Stimulated activated CD4-positive, alpha-beta T cell treated with anti-CD3 and anti-CD28 coated beads, TNF-alpha, amount 100 ng/mL, for 4 hours (primary cell): ENCODE measurements at places on chromosomes 7 and 10.

DNA sequence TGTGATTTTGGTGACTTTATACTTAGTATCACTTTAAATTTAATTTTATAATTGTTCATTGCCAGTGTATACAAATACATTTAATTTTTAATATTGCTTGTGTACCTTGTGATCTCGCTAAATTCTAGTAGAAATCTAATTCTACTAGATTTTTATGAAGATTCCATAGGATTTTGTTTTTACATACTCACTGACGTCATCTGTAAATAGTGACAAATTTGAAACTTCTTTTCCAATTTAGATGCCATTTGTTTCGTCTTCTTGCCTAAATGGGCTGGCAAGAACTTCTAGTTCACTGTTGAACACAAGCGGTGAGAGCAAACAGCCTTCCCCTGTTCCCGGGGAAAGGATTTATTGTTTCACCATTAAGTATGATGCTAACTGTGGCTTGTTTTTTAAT is 17.3 kb upstream of the PNLIPRP3 start:
- DNase-seq: no peak

GRCh38 chr7:20158684-20159083 is 58.5 kb downstream of the MACC1 start:
- no peak for DNase-seq

GRCh38 chr10:7159928-7160327 is 250.9 kb downstream of the SFMBT2 start:
- no peak for DNase-seq

GRCh38 chr7:28806841-28807240 is 151.3 kb downstream of the TRIL start:
- DNase-seq: no peak

DNA sequence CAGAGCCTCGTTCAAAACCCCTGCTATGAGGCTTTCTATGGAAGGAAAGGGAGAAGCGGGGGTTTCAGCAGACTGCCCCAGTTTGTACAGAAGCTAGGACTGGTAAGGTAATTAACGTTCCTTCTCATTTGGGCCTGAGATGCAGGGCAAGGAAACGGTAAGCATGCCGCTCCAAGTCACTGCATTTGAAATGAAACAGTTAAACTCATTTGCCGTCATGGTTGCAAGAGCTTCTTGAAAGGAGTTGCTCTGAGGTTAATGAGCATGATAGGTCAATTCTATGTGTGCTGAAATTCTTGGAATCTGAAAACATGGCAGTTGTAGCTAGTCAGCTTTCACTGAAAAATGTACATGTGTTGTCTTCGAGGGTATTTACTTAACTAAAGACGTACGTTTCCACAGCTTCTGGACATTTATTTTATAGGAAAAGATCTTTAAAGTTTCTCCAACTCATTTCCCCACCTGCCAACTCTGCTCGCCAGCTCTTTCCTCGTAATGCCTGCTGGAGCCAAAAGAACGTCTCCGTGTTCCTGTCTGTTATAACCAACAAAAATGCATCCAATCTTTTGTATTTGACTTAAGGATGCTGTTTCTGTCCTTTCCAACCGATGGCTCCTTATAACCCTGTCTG is 73.3 kb downstream of the ADAM12 start:
- no peak for DNase-seq

- no peak for DNase-seq
Observed at GRCh38 chr7:18700147-18700546, 204.6 kb downstream of the HDAC9 start.

DNA sequence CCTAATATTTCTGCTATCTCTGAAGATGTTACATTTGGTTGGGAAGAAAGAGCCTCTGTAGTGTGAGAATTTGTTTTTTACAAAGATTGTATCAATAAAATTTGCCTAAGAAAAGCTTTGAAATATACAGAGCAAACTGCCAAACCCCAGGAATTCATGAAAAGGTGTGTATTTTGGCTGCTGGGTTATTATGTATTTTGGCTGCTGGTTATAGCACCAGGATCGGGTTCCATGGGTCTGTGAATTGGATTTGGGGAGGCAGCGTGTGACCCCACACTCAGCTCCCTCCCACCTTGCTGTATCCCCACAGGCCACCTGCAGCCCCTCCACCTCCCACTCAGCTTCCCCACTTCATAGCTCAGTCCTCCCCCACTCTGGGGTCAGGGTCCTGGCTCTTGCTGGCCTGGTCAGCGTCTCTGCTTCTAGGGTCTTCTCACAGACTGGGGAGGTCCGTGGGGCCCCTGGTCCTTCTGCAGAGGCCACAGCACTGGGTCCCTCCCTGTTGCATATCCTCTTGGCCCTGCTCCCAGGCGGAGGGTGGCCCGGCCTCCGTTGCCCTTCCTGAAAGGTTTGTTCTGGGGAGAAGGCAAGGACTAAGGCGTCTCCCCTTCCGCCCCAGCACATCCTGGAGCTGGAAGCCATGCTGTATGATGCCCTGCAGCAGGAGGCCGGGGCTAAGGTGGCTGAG is 24.0 kb upstream of the DPYSL4 start:
- DNase-seq: no peak

- no peak for DNase-seq
Observed at GRCh38 chr7:15400440-15400839, 161.4 kb downstream of the AGMO start.

DNA sequence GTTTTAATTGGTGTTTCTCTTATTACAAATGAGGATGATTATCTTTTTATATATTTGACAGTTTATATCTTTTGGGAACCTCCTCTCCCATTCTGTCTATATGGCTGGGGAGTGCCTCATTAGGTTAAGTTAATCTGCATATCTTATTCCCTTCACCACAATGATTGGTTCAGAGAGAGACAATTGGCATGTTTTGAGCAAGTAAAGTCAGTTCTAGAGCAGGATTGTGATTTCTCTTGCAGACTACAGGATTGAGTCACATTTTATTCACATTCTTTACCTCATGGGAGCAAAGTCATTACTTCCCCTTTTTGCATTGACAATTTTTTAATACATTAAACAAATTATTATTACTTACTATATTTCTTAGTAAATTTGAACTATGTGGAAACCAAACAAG is 345.6 kb downstream of the MDFIC start:
- no peak for DNase-seq

DNA sequence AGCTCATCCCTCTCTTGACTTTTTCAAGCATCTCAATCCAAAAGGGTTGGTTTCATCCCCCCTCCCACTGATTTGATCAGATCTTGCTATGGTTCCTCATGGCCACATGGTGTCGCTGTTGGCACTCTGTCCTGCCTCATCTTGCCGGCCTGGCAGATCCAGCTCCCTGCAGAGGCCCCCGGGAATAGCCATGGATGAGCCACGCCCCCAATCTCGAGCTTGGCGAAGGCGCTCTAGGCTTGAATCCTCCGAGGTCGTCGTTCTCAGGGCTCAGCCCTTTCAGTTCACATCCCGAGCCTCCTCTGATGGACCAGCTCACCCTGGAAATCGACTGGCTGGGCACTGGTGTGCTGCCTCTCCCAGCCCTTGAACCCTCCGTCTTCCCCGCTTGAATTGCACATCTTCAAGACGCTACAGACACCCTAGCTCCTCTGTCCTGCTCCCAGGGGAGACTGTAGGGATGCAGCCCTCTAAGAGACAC is 628.7 kb downstream of the TYW1 start:
- no peak for DNase-seq

DNA sequence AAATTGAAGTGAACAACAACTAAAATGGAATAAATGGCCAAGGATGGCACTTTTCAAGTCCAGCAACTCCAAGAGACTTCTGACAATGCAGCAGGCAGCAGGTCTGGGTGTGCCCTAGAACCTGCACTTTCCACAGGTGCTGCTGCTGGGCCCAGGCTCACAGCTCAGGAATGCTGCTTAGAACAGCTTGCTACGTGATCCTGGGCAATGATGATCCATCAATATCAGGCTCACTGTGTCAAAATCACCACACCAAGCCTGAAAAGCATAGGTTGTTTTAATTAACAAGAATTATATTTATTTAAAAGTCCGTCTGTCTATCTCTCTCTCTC is 148.4 kb downstream of the TNS3 start:
- DNase-seq: no peak

GRCh38 chr10:60224066-60224705 is 165.5 kb downstream of the ANK3 start:
- no peak for DNase-seq

GRCh38 chr10:75597773-75598440 is 166.5 kb downstream of the LRMDA start:
- DNase-seq: no peak

GRCh38 chr10:30915146-30915545 is 116.5 kb downstream of the ZNF438 start:
- DNase-seq: no peak

DNA sequence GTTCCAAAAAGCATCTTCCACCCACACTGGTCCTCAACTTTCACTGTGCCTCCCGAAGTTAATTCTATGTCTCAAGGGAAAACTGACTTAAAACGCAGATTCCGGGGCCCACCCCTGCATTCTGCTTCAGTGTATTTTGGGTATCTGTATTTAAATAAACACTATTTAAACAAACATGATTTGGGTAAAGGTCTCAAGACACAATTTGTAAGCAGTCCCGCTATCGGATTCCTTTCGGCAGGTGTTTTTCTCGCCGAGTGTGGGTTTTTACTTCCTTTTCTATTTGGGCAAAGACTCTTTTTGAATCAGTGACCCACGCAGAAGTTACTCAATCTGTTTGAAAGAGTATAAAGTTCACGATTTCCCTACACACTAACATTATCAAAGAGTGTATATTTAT is 1.2 kb downstream of the PDIA4 start:
- DNase-seq: no peak

GRCh38 chr7:84714765-84715164 is 472.1 kb downstream of the SEMA3D start:
- DNase-seq: no peak

GRCh38 chr7:5500056-5500776 is 76.6 kb upstream of the TNRC18 start:
- DNase-seq: no peak
